SW 1271 (cell line): ENCODE measurements at places on chromosomes 5 and 9.

DNA sequence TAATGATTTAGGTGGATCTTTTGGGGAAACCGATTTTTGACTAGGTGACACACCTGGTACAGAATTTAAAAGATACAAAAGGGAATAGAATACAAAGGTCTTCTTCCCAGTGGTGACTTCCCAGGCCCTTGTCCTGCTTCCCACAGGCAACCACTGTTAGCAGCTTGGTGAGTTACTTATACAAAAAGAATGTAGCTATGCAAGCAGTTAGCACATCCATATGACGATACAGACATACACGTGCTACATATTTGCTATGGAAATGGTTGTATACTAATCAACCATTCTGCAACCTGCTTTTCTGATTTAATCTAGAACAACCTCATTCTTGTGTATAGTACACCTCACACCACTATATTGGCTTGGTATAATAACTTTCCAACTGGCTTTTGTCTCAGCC, 51.0 kb downstream of the OTULIN start:
- no peak for DNase-seq

GRCh38 chr9:75609401-75609800, 281.1 kb upstream of the PCSK5 start:
- DNase-seq, result no peak

- DNase-seq, result peak; percentile 72
Observed at GRCh38 chr5:67301285-67301903, 104.8 kb upstream of the CD180 start.

DNA sequence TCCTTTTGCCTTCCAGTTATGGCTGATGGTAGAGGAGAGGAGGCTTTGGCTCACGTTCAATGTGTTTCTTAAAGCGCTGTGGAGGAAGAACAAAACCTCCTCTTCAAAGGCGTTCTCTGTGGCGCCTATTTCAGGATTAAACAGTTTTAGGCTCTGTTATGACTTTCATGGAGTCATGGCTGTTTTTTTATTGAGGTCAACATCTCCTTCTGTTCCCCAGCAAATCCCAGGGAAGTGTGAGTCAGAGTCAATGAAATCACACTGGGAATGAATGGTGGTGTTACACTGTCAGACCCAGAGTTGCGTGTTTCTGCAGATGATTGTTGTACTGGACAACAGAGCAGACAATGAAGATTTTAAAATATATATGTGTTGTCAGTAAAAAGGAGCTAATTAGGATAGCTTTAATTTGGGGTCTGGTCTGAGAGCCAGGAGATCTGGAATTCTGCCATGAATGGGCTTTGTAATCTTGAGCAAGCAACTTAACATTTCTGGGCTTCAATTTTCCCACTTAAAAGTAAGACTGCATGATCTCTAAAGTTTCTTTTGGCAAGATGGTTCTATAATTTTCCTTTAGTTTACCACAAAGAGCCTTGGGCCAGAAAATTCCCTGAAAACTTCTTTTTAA, 240.7 kb downstream of the CSNK1G3 start:
- no peak for DNase-seq

DNA sequence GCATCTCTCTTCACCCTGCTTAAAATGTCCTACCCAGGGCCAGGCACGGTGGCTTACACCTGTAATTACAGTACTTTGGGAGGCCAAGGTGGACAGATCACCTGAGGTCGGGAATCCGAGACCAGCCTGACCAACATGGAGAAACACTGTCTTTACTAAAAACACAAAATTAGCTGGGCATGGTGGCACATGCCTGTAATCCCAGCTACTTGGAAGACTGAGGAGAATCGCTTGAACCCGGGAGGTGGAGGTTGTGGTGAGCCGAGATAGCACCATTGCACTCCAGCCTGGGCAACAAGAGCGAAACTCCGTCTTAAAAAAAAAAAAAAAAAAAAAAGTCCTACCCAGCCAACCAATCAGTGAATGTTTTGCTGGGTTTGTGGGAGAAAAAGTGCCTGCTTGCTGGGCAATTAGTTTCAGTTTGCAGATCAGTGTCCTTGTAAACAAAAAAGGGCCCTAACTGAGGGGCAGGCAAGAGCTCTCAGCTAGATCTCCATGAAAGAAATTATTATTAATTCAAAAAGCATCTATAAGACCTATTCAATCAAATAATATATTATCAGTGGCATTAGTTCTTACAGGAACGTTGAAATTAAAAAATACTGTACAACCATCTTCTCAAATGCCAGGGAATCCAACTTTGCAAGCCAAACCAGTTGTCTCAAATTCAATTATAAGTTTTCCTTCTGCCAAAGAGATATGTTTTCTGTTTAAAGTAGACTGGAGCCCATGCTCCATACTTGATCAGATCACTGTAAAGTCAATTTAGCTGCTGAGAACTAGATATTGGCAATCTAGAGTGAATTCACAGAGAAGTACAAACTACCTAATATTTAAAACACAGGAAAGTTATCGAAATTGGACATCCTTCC, 3.9 kb downstream of the MEGF9 start:
- peak; percentile 73 for DNase-seq

DNA sequence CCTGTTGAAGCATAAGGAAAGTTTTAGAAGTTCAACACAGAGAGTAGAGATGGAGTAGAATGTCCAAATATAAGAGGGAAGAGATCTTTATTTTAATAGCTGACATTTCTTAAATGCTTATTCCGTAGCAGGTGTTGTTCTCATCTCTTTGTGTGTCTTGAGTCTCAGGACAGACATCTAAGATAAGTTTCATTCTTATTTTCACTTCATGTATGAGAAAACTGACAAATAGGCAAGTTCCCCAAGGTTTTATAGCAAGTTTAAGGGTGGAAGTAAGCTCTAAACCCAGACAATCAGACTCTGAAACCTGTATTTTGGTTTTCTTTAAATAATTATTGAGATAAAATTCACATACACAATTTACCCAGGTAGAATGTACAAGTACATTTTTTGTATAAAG, 228.4 kb upstream of the PPP1R2B start:
- DNase-seq, result no peak

- no peak for DNase-seq
Observed at GRCh38 chr9:98418578-98419259, 163.3 kb upstream of the TBC1D2 start.

DNA sequence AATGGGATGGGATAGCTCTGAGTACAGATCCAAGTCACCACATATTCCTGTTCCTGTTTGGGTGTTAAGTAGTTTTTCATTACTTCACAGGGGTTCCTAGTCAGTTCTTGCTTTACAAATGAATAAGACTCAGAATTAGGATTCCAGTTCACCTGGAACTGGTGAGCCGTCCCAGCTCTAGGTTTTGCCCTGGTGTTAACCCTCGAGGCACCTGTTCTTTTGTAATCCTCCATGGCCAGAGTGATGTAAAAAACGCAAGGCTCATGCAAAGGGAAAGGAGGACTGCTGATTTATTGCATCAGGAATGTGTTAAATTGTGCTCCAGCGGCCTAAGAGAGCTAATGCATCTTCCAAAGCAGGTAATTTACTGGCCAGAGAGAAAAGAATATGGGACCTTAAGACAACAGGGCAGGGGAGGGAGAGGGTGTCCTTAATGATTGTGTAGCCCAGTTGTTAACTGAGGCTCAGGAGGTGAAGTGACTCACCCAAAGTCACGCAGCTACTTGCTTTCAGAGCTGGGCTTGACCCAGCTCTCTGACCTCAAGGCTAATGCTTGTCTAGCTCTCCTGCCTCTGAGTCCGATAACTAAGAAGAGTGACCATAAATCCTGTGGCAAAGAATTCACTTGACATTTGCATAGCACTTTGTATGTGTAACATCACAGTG, 70.5 kb downstream of the DMRT2 start:
- DNase-seq, result no peak

- no peak for DNase-seq
Observed at GRCh38 chr9:113624721-113625120, 161.2 kb downstream of the RGS3 start.

GRCh38 chr5:89105836-89106235, 222.9 kb upstream of the MEF2C start:
- DNase-seq, result no peak

- no peak for DNase-seq
Observed at GRCh38 chr5:165757791-165758190, 2252.4 kb downstream of the MAT2B start.

DNA sequence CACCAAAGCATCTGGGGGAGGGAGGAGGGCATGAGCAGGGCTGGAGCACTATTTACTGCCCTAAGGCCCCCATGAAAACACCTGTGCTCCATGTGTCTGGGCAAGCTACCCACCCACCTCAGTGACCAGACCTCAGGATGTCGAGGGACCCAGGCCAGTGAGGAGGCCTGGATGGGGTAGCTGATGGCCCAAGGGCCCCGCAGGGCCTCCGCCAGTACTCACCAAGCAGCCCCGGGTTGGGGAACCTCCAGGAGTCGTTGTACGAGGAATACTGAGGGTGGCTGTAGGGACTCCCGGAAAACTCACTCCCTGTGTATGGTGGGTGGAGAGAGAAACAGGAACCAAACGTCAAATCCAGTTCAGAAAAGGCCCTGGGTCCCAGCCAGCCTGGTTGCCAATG, 187.4 kb downstream of the PAX5 start:
- no peak for DNase-seq

DNA sequence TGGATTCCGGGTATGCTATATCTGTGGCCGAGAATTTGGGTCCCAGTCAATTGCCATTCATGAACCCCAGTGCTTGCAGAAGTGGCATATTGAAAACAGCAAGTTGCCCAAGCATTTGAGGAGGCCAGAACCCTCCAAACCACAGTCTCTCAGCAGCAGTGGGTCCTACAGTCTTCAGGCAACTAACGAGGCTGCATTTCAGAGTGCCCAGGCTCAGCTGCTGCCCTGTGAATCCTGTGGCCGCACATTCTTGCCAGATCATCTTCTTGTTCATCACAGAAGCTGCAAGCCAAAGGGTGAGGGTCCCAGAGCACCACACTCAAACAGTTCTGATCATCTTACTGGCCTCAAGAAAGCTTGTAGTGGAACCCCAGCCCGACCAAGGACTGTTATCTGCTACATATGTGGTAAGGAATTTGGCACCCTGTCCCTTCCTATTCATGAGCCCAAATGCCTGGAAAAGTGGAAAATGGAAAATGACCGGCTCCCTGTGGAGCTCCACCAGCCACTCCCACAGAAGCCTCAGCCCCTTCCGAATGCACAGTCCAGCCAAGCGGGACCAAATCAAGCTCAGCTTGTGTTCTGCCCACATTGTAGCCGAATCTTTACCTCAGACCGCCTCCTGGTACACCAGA, 23.0 kb downstream of the ZNF474 start:
- no peak for DNase-seq

DNA sequence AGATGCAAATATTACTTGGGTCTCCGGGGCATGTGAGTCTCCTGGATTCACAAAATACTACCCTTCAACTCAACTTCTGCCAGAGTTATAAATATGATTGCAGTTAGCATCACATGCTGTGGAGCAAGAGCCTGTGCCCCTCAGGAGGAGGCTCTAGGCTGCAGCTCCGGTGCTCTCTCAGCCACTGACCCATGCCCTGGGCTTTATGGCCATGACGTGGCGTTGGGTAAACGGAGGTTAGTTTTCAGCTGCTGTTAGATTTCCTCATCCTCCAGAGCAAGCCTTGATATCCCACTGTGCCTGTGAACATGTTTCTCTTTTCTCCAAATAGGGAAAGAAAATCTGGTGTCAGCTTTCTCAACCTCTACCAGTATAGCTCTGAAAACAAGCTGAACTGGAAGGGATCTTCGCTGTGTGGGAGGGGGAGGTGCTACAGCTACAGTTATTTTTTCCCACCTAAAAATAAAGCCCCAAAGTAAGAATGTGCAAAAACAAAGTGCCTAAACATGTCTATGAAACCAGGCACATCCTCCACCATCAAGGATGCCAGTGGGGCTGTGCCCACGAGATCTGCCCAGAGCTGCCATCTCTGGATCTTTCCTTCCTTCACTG, 124.4 kb upstream of the GPR151 start:
- no peak for DNase-seq

DNA sequence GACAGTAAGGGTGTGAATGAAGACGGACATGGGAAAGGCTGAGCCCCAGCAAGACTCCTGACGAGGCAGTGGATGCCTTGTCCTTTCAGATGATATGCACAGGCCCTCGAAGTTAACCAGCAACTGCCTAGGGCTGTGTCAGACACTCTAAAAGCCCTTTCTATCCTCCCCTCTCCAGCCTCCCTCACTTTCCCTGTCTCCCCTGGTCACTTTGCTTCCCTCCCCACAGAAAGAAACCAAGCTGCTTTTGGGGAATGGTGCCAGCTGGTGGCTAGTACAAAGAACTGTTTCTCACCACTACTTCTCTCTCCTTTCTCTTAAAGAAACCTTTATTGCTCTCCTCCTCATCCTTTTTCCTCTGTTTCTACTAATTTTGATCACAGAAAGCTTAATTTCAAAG, 21.4 kb downstream of the LHFPL2 start:
- DNase-seq, result no peak

- DNase-seq, result no peak
Observed at GRCh38 chr9:2725898-2726649, 8.8 kb downstream of the KCNV2 start.

DNA sequence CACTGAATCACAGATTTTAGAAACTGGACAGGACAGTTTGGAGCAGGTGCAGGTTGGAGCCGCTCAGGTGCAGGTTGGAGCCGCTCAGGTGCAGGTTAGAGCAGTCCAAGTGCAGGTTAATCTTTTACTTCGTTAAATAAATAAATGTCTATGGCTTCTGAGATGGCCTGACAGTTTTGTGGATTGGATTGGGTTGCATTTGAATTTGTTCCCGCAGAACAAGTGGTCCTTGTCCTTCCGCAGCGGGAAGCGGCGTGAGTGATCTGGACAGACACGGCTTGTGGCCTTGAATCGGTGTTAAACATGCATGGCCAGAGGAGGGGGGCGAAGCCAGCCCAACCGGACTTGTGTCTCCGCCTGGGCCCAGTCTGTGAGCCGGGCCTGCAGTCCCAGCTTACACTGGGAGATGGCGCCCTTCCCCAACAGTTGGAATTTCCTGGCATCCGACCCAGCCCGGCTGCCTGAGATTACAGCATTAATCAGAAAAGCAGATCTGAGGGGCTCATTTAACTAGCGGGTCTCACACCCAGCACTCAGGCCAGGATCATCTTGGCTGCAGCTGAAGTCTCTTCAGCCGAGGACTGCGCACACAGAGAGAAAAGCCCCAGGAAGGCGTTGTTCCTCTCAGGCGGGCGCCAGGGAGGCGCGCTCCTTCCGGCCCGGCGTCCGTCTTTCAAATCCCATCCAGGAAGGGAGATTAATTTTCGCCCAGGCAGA, 1.5 kb upstream of the OLFM1 start:
- DNase-seq, result peak; percentile 53

- DNase-seq, result no peak
Observed at GRCh38 chr5:67515762-67516161, 319.2 kb upstream of the CD180 start.

DNA sequence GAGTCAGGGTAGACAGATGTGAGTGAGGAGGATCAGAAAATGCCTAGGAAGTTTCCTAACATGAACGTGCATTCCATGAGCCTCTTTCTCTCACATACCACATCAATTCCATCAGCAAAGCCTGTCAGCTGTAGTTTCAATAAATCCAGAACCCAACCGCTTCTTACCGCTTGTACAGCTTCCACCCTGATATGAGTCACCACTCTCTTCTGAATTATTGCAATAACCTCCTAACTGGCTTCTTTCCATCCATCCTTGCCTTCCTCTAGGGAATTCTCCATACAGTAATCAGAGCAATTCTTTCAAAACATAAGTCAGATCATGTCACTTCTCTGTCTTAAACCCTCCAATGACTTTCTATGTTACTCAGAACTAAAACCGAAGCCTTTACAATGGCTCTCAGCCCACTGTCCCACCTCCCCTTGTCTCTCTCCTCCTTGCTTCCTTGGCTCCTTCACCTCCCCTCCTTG, 8.1 kb upstream of the RAD23B start:
- peak; percentile 96 for DNase-seq

- DNase-seq, result no peak
Observed at GRCh38 chr5:7714697-7715096, 136.2 kb downstream of the CFAP90 start.
